RPMI7951 (cell line): ENCODE measurements at places on chromosomes 13 and 19.

- DNase-seq = no peak
Measured at GRCh38 chr13:74300162-74300561, 166.0 kb upstream of the KLF12 start.

GRCh38 chr19:50325310-50326100 lies 3.7 kb downstream of the KCNC3 start:
- peak; percentile 50 for DNase-seq

DNA sequence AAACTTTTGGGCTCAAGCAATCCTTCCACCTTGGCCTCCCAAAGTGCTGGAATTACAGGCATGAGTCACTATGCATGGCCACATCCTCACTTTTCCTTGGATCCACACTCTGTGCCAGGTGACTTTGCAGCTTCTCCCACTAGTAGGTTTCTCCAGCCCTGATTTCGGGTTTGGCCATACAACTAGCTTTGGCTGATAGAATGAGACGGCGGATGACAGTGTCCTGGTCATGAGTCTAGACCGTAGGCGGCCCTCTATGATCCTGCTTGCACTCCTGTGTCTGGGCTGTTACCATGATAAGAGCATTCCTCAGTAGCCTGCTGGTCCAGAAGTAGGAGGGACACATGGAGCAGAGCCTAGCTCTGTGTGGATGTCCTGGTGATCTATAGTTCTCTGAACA lies 112.5 kb upstream of the KL start:
- DNase-seq = no peak

DNA sequence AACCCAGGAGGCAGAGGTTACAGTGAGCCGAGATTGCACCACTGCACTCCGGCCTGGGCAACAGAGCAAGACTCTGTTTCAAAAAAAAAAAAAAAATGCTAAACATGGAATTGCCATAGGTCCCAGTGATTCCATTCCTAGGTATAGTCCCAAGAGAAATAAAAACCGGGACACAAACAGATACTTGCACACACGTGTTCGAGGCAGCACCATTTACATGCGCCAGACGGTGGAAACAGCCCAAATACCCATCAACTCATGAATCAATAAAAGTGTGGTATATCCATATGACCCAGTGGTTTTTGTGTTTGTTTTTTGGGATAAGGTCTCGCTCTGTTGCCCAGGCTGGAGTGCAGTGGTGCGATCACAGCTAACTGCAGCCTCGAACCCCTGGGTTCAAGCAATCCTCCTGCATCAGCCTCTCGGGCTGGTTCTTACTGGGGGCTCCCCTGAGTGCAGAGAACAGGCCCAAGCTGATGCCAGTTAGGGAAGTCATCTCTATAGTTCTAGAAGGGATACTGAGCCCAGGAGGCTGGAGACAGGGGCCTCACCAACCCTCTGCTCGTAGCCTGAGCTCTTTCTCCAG lies 8.5 kb downstream of the KLF2 start:
- no peak for DNase-seq

DNA sequence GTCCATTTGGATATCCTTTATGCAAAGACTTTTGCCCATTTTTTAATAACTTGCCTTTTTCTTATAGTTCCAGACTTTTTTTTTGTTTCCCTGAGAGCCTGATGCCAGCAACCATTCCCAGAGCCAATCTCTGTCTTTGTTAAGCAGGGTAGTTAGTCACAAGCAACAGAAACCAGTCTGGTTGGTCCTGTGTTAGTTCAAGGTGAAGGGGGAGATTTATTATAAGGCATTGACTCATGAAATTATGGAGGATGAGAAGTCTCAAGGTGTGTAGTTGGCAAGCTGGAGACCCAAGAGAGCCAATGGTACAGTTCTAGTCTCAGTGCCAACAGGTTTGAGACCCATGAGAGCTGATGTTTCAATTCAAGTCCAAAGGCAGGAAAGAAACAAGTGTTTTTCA lies 33.0 kb downstream of the GPR12 start:
- DNase-seq = no peak
